ENCODE measurements at places on chromosomes 6 and 20. TPM values are rescaled to one million over a fixed set of nuclear protein-coding genes. Genes with fewer than 3 reads are reported as not detected.

The RAB22A gene
- total RNA-seq: 24.2 TPM

The FHL5 gene
- 40.1 TPM for total RNA-seq

The TGM3 gene
- not detected for total RNA-seq

The CEP250 gene
- 21.7 TPM for total RNA-seq

The CLIC5 gene
- total RNA-seq: 131 TPM

The GFRA4 gene
- not detected for total RNA-seq

The ADGRF1 gene
- 12.9 TPM for total RNA-seq

The COX7A2 gene
- total RNA-seq: 240 TPM

The SIGLEC1 gene
- 53.6 TPM for total RNA-seq

Measured in upper lobe of right lung (tissue), 1 donor.